Non-pigmented ciliary epithelial cell (primary cell): ENCODE measurements at places on chromosomes 2 and 18.

- DNase-seq = no peak
These were observed 14.2 kb downstream of the ERCC3 start for GRCh38 chr2:127279781-127280180.

DNA sequence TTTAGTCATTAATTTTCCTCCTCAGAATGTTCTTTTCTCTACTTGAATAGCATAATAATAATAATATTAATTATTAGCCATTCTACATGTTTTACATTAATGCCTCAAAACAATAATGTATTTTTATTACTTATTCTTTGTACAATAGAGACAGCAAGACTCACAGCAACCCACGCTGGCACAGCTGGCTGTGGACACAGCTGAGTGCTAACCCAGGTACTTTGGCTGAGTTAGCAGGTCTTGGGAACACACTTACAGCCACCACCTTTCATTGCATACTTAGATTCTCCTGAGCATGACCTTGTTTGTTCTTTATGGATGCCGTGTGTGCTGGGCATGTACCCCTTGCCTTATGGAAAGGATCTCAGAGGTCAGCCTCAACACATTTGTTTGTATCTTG is 260.2 kb upstream of the ST6GAL2 start:
- DNase-seq = no peak

GRCh38 chr2:96816836-96817702 is 1.0 kb downstream of the CNNM3 start:
- DNase-seq = no peak

- no peak for DNase-seq
These were observed 884.8 kb upstream of the ZEB2 start for GRCh38 chr2:145404690-145405089.

DNA sequence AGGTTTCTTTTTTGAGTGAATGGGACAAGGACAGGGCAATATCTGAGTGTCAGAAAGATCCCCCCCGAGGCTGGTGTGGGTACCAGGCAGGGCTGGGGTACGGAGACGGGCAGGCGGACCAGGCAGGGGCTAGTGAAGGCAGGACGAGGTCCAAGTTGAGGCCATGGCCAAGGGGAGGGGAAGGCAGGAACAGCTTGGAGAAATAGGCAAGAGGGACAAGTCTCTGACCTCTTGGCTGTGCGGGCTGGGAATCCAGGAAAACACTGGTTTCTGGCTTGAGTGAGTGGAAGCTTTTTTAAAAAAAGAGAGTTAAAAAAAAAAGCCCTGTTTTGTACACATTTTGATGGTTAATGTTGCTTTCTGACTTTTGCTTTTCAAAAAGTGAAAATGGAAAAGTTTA is 30.3 kb downstream of the ASAP2 start:
- no peak for DNase-seq

DNA sequence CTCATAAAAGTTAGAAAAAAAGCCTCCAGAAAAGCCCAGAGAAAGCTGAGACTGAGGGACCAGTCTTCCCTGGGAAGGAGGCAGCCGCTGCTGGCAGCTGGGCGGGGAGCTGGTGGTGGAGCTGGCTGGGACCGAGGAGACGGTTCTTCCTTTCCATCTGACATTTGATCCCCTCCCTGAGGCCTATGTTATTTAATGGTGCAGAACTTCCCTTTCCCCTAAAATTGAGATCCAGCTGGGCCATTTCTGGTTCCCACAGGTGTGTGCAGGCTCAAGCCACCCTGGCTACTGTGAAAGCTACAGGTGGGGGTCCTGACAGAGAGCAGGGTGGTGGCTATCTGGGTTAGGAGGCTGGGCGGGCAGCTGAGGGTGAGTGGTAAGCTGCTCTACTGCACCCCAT is 81.5 kb upstream of the FZD7 start:
- no peak for DNase-seq

DNA sequence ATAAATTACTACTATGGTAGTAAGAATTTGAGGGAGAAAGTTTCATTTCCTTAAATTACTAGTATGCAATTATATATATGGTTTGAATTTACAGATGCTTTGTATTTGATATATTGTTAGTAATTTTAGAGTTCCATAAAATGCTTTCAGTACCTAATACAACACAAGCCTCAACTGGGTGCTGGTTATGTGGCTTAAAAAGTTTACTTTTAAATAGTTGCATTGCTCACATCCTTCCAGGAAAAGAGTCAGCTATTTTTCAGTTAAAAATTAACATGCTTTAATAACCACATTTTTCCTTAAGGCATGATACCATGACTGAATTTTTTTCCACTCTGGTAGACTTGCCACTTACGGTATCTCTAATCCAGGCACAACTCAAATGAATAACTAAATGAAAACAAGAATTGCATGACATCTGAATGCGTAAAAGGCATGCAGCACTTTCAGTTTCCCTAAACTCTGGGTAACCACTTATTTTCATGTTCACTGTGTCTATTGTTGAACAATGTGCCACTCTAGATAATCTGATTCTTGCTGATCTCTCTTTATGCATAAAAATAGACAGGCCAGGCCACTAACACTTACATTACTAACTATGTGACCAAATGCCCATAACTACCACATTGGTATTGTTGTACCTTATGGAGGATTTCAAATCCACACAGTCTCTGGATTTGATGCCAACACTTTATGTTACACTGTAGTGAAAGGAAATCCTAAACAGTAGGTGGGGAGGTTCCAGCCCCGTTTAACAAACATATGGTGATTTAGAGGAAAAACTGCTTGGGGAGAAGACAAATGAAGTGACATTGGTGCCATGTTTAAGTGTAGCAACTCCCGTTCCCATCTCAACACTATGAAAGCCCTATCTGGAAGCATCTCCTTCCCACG is 35.5 kb upstream of the SLC35F5 start:
- no peak for DNase-seq

DNA sequence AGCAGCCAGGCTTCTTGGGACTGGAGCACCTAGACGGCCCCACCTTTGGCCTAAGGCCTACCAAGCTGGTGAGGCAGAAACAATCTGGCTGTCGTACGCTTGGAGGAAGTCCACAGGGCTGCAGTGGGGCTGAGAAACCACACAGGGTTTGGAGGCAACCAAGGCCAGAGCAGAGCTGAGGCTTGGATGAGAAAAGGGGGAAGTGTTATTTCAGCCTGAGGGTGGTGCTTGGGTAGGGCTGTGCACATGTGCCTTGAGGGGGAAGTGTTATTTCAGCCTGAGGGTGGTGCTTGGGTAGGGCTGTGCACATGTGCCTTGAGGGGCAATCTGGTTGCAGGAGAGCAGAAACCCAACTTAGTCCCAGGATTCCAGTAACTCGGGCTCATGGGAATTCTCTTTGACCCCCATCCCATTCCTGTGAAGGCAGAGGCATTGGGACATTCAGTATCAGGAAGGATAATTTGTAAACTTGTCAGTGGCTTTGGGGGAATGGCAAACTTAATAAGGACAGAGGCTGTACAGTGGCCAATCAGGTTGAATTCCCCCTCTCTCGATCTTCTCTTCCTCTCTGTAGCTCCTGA is 971 bp upstream of the FBXO41 start:
- DNase-seq = no peak

- DNase-seq = peak; percentile 69
These were observed 54.9 kb upstream of the BZW1 start for GRCh38 chr2:200756618-200757321.

- no peak for DNase-seq
These were observed 33.6 kb downstream of the B3GNT7 start for GRCh38 chr2:231429152-231429551.

DNA sequence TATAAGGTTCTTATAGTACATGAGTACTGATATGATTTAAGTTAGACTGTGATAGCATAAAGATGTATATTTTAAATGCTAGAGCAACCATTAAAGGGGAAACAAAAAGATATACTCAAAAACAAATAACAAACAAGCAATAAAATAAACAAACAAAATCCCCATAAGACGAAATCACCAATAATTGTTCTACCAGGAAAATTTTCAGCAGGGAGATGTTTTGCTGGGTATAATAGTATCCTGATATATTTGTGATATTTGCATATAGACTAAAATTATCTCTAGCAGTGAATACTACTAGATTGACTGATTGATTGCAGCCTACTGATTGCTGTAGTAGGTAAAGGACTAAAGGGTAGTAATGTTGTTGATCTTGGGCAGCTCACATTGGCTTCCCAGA is 177.4 kb downstream of the TMEM182 start:
- DNase-seq = no peak
